Activated CD4-positive, alpha-beta memory T cell treated with anti-CD3 and anti-CD28 coated beads, Interleukin-2, amount 10 ng/mL, durations not matched to agents 7 days and 5 days (primary cell): ENCODE measurements at places on chromosomes 12 and 14.

DNA sequence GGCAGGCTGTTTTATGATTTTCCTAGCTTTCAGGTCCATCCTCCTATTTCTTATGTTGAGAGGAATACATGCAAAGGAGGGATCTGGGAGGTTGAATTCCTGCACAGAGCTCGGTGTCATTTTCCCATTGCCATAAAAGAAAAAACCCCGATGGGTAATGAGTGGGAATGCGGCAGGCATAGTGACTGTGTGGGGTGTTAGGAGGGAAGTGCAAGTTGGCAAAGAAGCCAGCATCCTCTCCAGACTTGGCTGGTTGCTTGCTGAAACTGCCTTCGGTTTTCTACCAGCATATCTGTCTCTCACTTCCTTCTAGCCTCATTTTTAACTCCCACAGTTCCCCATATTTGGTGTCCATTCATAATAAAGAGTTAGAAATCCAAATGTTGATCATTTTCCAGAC is 1046.1 kb downstream of the SLC6A15 start:
- DNase-seq, result no peak

DNA sequence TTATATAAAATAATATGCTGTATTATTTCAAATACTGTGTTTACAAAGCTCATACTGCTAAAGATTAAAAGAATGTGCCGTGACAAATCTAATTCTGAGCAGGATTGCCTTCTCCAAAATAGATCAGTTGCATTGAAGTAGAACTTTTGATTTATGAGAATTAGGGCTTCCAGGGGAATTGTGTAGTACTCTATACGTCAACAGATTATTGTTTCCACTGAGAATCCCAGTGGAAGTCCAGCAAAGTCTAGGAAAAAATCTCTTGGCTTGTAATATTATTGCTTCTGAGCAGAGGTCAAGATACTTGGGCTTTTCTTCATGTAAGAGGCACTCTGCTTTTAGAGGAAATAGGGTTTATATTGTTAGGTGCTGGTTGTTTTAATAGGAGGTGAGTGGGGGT is 133.9 kb downstream of the TRHDE start:
- DNase-seq, result no peak

DNA sequence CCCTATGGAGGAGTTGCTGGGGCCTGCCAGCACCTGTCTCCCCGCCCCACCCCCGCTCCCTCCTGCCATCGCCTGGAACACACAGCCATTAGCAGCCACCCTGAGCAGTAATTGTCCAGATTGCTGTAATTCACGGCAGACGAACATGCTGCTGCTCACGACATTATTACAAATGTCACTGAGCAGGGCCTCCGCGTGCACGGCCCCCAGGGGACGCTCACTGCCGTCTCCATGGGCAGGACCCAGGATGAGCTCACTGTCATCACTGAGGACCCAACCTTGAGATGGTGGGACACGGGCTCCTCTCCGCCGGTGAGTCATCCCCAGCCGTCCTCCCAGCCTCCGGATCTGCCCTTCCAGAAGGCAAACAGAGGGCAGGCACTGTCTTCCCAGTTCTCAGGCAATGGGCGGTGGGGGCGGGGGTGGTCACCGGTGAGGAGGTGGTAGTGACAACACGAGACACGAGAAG is 100.4 kb downstream of the RFLNA start:
- no peak for DNase-seq

DNA sequence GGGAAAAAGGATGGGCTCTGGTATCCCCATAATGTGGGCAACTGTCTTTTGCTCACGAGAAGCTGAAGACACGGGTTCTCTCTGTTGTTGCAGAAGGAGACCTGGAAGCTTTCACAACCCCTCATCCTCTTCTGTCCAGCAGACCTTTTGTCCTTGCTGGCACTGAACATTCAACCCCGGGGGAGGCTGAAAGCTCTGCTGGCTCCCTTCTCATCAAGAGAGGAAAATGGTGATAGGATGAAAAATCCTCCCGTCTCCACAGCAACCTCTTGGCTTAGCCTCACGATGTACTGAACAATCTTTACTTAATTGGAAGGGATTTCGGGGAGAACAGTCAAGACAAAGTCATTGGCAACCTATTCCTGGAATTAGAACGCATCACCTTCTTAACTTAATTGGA is 39.0 kb downstream of the ELK3 start:
- DNase-seq, result no peak

- no peak for DNase-seq
Observed at GRCh38 chr14:81567302-81567701, 33.6 kb upstream of the SEL1L start.

DNA sequence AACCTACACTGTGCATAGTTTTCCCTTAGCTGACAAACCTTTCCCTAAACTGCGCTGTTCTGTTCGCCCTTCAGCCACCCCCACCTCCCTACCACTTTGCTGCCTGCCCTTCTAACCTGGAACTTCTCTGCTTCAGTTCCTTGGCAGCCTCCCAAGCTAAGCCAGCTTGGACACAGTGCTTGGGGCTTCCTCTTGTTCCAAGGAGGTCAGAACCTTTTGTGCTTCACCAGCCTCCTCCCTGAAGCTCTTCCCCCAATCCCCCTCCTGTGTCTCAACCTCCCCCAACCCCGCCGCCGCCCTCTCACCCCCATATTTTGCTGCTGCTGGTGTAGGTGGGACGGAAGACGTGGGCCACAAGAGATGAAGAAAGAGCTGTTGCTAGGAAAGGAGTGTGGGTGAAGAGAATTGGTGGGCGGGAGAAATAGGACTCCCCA is 8.1 kb upstream of the RIC8B start:
- no peak for DNase-seq

DNA sequence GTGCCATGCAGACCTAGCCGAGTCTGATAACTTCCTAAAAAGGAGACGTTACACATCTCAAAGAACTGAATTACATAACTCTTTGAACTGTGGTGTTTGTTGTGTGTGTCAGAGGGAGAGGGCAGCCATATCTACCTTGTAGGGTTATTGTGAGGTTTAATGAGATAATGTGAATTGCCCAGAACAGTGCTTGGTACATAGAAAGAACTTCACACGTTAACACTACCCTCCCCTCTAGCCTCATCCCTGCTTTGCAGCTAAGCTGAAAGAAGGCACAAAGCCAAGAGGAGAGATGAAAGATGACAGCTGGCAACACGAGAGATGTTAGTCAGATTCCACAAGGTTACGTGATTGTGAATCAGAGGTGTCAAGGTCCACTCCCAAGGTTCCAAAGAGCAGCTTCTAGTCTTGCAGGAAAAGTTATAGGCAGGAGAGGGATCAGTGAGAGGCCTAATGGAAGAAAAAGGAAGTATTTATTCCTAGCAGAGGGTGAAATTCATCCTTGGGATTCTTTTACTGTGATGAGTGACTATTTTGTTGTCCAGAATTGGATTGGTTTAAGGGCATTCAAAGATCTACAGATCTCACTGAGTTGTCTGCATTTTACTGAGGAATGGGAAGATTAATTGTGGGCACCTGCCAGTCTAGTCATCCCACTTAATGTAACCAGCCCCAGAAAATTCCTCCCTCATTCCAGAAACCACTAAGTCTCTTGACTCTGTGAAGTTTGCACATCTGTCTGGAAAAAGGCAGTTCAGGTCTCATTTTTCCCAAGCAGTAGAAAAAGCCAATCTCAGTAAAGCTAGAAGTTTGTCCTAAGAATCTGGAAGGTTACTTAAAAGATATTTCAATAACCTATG is 25.9 kb upstream of the WNK1 start:
- DNase-seq, result no peak

DNA sequence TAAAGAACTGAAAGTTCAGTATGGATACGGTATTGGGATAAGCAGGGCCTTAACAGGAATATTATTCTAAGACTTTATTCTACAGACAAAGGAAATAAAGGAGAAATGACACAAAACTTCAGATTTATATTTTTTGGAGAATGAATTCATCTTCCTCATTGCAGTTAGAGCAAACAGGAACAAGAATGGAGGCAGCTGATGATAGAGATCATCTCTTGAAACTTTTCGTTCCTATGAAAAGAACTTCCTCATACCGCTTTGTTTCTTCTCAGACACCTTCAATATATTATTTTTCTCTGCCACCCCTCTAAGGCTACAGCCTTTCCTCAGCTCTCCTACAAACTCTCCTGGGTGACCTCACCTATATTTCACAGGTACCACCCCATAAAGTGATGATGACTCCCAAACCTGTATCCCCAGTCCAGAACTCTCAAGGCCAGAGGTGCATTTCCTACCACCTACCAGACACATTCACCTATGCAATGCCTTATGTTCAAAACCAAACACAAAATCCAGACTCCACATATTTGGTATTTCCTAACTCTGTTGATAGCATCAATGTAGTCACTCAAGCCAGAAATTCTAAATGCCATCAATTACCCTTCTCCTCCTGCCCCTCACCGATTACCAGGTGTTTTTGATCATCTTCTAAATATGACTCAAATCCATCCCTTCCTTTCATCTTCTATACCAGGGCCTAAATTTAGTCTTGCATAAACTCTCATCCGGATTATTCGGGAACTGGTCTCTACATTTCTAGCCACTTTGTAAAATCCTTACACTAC is 7.4 kb downstream of the MAP4K5 start:
- DNase-seq, result no peak

DNA sequence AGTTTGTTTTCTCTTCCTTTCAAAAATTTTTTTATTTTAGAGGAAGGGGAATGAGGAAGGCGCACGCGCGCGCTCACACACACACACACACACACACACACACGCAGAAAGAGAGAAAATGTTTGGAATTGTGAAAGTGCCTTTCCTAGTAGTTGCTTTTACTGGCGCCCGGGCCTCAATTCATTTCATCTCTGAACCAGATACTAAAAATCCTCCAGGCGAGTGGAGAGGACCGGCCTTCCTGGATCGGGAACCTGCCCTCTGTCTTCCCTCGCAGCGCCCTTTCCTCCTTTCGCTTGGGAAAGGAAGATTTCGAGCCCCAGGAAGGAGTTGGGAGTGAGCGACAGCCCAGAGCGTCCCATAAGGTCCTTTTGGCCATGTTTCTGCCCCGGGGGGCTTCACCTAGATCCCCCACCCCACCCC is 7.8 kb upstream of the TBX3 start:
- no peak for DNase-seq

DNA sequence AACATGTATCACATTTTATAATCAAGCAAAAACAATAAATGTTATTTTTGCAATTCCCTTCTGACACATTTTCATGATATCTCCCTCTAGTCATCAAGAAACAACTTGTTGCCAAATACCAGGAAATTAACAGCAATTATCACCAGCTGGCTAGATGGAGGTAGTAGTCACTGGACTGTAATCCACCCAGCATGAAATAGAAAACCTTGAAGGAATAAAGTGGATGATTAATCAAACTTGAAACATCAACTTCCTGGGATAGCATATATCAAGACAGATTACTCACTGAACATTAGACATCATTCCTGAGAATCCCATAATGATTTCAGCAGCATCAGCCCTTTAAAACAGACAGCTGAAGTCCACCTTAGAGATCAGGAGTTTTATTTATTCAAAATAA is 259.0 kb downstream of the CCDC59 start:
- DNase-seq, result no peak

- no peak for DNase-seq
Observed at GRCh38 chr14:31541702-31542101, 19.5 kb upstream of the NUBPL start.

- no peak for DNase-seq
Observed at GRCh38 chr12:106480251-106480650, 102.6 kb upstream of the RFX4 start.

DNA sequence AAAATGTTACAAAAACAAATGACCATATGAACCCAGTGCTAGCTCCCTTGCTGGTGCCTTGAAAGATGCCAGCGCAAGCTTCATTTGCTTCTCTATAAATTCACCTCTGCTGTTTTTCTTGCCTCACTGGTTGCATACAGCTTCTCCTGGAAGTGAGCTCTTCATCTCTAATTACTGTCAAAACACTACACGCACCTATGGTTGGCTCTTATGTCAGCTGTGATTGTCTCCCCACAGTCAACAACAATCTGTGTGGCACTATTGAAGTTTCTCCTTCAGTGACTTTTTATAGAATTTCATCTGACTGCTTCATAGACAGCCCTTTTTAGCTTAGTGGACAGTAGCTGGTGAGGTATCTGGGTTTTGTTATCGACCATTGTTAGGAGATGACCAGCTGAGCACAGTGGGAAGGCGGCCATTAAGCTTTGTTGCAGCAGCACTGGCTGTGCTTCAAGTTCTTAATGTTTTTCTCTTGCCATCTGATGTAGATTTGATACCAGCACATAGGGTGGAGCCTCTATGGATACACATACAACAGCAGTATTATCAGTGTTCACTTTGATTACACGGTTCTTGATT is 131.8 kb downstream of the KITLG start:
- DNase-seq, result no peak

GRCh38 chr14:103811189-103811588 is 36.2 kb downstream of the PPP1R13B start:
- DNase-seq, result no peak

DNA sequence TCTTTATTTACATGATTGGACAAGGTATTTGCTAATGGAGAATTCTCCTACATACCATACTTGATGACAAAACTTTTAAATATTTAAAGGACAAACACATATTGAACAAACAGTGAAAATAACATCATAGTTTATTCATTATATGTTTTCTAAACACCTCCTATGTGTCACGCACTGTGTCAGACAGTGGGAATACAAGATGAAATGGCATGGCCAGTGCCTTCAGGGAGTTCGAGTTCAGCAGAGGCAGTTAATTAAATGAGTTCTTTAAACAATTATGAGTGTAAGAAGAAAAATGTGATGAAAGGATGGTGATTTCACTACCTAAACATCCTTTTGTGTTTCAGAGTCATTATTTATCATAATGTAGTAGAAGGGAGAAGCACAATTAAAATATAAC is 159.8 kb downstream of the KCNH5 start:
- no peak for DNase-seq

GRCh38 chr14:90168425-90169105 is 87.8 kb upstream of the PSMC1 start:
- DNase-seq, result no peak

DNA sequence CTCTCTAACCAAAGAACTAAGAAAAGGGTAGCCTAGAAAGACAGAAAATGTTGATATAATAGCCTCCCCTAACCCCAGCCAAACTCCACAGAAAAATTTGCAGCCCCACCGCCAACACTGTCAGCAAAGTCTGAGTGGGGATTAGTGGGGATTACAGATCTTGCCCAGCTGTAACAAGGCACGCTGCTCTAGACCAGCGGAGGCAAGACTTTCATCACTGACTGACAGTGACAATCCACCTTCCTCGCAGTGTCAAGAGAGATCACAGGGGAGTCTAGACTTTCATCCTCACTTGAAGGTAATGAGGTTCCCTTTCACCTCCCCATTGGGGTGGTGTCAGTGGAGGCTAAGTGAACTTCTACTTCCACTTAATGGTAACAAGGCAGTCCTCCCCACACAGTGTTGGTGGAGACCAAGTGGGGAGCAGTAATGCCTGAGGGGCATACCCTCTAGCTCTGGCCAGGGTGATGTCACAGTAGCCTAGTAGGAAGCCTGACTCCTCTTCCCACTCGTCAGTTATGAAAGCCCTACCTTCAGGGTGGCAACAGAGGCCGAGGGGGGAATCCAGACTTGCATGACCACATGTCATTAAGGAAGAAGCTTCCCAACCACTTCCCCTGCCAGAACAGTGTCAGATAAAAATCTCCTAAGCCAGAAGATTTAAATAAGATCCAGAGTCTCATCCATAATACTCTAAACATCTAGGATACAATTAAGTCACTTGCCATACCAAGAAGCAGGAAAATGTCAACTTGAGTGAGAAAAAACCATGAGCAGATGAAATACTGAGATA is 91.7 kb upstream of the RASSF8 start:
- DNase-seq, result no peak
